Lower lobe of right lung (tissue), 2 donors: ENCODE measurements at places on chromosomes 6 and 20. TPM values are rescaled to one million over a fixed set of nuclear protein-coding genes. Genes with fewer than 3 reads are reported as not detected.

SIGLEC1 gene
- 114 TPM for total RNA-seq

- DNase-seq: no peak
- no peak overlapping the region for H3K4me3 ChIP-seq
- H3K36me3 ChIP-seq: no peaks in the 10 kb centered on the region
Measured at GRCh38 chr6:86683132-86683908, 254.0 kb upstream of the HTR1E start.

DNA sequence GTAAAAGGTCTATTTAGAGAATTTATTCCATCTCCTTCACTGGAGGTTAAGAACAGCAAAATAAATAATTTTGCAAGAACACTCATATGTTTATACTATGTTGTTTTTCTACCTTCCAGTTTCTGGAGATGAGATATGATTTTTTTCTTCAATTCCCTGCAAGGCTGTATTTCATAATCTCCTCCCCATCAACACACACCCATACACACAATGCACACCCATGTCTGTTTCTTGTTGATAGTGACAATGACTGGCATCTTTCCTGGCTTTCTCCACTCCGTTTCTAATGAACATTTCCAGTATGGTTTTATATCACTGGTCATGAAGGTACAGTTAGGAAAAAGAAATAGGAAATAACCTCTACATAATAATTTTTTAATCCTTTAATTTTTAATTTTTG, 202.1 kb downstream of the ARHGAP18 start:
- no peaks in the 10 kb centered on the region for H3K27me3 ChIP-seq
- H3K27ac ChIP-seq: no peak overlapping the region
- DNase-seq: no peak
- peaks cover 25% of the 10 kb centered on the region for H3K36me3 ChIP-seq
- peaks cover 3% of the 10 kb centered on the region for H3K4me1 ChIP-seq

DNA sequence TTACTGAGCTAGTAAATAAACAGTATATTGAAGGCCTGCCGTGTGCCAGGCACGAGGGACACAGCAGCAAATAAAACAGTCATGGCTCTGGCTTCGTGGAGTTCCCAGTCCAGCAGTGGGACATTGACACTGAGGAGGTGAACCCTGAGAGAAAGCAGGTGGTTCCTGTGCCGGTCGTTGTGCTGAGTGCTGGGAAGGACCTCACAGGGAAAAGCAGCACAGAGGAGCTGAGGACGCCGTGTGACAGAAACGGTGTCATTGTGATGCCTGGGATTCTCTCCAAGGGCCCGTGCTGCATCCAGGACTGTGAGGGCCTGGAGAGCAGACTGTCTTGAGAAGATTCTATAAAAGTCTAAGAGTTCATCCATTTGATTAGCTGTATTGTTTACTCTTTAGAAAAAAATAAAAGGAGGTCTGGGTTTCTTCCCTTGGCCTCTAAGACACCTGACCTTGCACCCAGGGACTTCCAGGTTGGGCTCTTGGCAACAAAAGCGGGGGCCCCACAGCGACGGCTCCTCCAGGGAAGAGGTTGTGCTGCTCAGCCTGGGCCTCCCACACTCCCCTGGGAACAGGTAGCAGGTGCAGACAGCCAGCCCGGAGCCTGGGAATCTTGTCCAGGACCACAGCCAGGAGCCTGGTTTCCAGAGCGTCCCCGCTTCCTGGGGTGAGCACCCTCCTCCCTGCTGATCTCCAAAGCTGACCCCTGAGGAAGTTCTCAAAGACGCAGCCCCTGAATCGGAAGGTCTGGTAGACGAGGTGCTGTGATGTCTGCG, 251.2 kb upstream of the PMEPA1 start:
- no peaks in the 10 kb centered on the region for H3K36me3 ChIP-seq
- DNase-seq: no peak
- no peak overlapping the region for H3K27ac ChIP-seq
- H3K4me1 ChIP-seq: no peaks in the 10 kb centered on the region
